NCI-H2029 (cell line): ENCODE measurements at places on chromosomes 7 and 10.

DNA sequence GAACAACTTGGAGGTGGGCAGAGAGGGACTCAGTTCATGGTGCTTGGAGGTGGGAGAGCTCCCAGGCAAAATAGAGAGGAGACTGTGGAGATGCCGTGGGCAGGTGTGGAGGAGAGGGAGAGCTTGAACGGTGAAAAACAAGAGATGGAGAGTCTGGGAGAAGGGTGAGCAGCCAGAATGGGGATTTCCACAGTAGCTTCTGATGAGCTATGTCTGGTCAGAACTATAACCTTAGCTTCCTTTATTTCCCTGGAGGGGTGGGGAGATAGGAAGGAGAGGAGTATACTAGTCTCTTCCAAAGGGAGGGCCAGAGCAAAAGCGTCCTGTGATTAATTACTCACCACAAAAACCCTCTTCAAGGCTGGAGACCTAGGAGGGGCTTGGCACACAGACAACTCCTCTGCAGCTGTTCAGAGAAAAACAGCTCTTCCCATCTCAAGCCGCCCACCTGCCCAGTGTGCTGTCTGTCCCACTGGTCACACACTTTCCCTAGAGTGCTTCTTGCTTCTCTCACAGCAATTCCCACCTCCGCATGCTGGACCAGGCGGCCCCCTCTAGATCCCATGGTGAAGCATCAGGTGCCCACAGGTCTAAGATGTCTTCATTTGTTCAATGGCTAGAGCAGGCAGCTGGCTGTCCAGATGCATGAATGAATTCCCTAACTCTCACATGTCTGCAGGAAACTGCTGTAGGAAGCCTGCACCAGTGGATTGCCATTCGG, 41.9 kb downstream of the TAS2R41 start:
- no peak for DNase-seq

DNA sequence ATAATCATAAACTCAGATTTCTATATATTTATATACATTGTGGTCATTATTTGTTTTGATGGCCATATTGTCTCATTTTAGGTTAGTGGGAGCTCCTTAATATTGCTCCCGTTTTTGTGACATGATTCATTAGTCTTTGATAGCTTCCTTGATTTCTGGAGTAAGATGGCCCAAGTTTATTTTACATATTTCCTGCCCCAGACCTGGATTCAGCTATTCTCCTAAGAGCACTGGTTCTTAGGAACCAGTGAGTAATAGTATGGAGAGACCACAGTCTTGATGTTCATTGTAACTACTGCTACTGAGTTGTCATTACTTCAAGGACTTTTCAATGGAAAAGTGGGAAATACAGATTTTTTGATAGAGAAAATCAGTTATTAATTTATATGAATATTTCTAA, 6.0 kb downstream of the TFPI2 start:
- no peak for DNase-seq

- no peak for DNase-seq
Measured at GRCh38 chr10:113047963-113048781, 98.1 kb downstream of the TCF7L2 start.

DNA sequence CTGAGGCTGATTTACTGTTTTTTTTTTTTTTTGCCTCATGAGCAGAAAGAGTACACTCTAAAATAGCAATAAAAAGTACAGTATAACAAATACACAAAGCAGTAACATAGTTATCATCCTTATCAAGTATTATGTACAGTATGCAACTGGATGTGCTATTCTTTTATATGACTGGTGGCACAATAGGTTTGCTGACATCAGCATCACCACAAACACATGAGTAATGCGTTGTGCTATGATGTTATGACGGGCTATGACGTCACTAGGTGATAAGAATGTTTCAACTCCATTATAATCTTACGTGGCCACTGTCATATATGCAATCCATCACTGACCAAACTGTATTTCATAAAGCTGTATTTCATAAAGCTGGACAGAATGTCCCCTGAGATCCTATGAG, 189.2 kb upstream of the GLI3 start:
- DNase-seq, result no peak

DNA sequence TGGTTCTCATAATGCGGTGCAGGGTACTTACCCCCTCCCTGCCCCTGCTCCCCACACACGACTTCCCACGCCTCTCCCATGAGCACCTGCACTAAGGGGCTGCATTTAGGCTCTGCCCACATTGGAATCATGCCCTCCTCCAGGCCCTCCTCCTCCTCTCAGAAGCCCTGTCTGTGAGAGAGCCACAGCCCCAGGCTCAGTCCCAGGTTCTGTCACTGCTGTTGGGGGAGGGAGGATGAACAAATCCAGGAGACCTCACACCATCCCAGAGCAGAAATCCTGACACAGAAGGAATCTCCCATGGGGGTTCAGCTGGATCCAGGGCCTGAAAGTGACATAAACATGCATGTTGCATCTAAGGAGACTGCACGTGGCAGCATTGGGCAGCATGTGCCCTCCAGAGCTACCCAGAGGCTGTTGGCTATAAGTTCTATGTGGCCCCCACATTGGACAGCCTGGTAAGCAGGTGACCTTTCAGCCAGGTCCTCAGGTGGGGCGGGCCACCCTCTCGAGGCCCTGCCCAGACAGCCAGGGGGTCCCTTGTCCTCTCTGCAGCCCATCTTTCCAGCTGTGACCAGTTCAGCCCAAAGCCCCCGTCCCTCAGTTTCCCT, 1.6 kb upstream of the PILRA start:
- no peak for DNase-seq

DNA sequence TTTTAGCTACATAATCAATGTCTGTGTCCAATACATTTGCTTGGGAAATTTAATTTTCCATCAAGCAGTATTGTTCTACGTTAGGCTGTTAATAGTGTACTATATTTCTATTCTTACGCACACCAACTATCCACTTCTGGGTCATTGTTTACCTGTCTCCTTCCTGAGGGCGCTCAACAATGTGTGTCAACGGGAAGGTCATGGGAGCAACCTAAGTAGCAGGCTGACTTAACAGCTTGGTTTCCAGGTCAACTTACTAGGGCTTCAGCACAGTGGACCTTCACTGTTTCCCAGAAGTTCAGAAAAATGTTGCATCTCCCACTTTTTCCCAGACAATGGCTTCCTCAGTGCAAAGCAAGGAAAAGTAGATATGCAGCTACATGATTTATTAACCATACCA, 13.7 kb downstream of the THSD7A start:
- DNase-seq, result no peak

GRCh38 chr7:116449950-116450349, 49.6 kb upstream of the CAV2 start:
- no peak for DNase-seq

DNA sequence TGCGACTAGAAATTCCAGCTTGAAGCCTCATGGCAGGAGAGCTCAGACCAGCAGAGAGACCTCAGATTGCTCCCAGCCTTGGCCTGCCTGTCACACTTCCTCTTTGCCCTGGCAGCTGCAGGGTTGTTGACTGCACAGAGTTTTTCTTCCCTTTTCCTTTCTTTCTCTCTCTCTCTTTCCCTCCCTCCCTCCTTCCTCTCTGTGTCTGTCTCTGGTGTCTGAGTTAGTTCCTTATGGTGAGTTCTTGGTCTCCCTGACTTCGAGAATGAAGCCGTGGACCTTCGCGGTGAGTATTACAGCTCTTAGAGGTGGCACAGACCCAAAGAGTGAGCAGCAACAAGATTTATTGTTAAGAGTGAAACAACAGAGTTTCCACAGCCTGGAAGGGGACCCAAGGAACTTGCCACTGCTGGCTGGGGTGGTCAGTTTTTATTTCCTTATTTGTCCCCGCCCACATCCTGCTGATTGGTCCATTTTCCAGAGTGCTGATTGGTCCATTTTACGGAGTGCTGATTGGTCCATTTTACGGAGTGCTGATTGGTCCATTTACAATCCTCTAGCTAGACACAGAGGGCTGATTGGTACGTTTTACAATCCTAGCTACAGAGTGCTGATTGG, 266.3 kb downstream of the RPS24 start:
- no peak for DNase-seq
